ENCODE measurements at places on chromosomes 4 and X. TPM values are rescaled to one million over a fixed set of nuclear protein-coding genes. Genes with fewer than 3 reads are reported as not detected.

DNA sequence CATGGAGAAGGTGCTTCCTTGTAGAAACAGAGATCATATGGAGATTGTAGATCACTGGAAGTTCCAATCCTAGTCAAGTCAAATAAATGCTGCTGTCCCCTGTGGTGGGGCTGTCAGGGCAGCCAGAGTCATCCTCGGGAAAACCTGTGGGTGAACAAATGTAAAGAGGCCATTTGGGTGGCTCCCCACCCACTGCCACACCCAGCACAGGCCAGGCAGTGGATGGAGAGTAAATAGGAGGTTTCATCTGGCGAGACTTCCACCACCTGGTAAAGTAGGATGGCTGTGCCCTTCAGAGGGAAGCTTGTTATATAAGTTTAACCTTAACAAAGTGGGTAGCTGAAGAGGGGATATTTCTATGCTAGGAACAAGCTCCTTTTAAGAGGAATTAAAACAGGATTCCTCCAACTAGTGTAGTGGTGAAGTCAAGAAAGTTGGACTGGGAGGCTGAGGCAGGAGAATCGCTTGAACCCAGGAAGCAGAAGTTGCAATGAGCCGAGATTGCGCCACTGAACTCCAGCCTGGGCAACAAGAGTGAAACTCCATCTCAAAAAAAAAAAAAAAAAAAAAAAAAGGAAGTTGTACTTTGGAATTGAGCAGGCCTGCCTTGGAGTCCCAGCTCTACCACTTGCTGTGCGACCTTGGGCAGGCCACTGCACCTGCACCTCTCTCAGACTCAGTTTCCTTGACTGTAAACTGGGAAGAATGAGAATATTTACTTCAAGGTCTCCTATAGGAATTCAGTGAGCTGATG lies 273.7 kb downstream of the PTTG2 start:
- no peak for DNase-seq

GRCh38 chrX:7134981-7135380 lies 12.5 kb upstream of the STS start:
- no peak for DNase-seq

- DNase-seq: no peak
Observed at GRCh38 chrX:13066391-13066790, 22.0 kb upstream of the FAM9C start.

DNA sequence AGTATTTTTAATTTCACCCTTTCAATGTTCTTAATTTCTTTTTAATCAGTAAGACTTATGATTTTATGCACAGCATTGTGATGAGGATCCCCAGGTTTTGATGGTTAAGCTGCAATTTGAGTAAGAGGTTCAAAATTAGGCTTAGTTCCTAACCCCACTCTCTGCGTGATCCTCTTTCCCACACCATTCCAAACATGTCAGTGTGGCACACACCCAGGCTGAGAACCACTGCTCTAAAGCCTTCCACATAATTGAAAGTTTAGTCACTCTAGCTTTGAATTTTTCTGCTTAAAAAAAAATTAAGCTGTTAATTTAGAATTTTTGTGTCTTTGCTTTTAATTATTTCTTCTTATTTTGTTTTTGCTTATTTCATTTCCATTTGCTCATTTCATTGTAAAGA lies 68.8 kb upstream of the SLC7A11 start:
- no peak for DNase-seq

DNA sequence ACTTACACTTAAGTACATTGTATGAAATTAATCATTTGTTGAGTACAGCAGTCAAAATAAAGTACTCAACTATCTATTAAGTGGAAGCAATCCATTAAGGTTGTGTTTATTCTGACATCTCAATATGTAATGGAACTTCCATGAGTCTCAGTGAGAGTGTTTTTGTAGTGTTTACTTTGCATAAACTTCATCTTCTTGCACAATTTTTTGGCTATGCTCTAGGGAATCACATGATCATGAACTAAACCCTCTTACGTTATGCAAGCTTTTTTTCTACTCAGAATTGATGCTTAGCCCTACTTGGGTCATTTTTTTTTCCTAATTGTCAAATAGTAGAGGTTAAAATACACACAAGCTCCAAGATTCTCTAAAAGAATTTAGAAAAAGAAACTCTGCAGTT lies 21.1 kb upstream of the PIGA start:
- DNase-seq: no peak

- DNase-seq: no peak
Observed at GRCh38 chr4:16466581-16466980, 240.3 kb upstream of the TAPT1 start.

- no peak for DNase-seq
Observed at GRCh38 chr4:60759518-60760245, 440.4 kb upstream of the ADGRL3 start.

- DNase-seq: no peak
Observed at GRCh38 chr4:26001413-26001812, 87.4 kb downstream of the SMIM20 start.

- no peak for DNase-seq
Observed at GRCh38 chr4:55337944-55338343, 8.1 kb upstream of the SRD5A3 start.

GRCh38 chr4:41160012-41160789 lies 54.1 kb downstream of the APBB2 start:
- DNase-seq: no peak

- DNase-seq: no peak
Observed at GRCh38 chrX:32126997-32127396, 1055.2 kb upstream of the FTHL17 start.

DNA sequence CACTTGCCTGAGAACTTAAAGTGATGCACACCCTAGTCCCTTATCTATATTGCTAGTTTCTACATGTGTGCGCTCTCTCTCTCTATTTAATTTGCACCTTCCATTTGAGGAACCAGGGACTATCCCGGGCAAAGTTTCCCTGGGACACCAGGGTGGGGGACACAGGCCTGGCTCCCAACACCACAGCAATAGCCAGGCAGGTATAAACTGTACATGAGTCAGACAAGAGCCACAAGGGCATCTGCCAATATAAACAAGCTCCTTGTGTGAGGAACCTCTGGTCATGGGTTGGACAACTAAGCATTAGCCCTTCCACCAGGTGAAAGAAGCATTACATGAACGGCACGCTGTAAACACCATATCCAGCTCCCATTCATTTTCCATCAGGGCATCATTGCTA lies 455.5 kb downstream of the STIM2 start:
- DNase-seq: no peak

GRCh38 chrX:23575281-23575680 lies 92.0 kb upstream of the PRDX4 start:
- DNase-seq: no peak

DNA sequence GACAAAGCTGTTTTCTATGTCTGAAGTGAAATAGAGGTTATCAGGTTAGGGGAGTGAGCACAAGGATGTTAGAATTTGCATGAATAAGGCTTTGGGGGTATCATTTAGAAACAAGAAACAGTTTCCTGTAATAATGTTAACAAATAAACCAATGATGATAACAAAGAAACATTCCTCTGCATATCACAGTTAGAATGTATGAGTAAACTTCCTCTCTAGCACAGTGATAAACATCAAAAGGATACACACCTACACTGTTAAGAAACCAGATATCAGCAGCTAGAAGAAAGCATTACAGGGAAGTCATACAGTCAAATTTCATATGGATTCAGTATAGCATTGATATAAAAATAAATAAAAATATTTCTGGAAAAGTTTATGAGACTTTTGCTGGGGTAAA lies 340.0 kb upstream of the MAGEB16 start:
- no peak for DNase-seq

- DNase-seq: no peak
Observed at GRCh38 chr4:2441393-2442174, 22.8 kb downstream of the CFAP99 start.

GRCh38 chr4:167779864-167780263 lies 312.5 kb upstream of the ANXA10 start:
- DNase-seq: no peak

- no peak for DNase-seq
Observed at GRCh38 chr4:112973750-112974251, 75.7 kb upstream of the ANK2 start.

DNA sequence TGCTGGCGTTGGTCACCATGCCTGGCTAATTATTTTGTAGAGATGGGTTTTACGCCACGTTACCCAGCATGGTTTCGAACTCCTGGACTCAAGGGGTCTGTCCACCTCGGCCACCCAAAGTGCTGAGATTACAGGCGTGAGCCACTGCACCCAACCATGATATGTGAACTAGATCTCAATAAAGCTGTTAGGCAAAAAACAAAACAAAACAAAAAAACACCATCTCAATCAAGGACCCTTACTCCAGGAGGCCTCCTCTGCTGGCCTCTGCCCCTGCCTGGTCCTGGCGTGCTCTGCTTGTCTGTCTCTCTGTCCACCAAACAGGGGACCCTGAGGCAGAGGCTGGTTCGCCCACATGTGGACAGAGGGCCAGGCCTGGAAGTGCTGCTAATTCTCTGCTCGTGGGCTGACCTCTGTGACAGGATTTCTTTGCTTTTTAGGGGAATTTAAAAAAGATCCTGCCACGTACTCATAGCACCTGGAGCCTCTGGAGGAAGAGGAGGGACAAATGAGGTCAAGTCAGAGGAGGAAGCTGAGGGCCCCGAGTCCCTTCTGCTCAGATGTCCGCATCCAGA lies 32.7 kb upstream of the WFS1 start:
- DNase-seq: peak; percentile 38

GRCh38 chr4:84878090-84878489 lies 88.4 kb downstream of the WDFY3 start:
- DNase-seq: no peak

DNA sequence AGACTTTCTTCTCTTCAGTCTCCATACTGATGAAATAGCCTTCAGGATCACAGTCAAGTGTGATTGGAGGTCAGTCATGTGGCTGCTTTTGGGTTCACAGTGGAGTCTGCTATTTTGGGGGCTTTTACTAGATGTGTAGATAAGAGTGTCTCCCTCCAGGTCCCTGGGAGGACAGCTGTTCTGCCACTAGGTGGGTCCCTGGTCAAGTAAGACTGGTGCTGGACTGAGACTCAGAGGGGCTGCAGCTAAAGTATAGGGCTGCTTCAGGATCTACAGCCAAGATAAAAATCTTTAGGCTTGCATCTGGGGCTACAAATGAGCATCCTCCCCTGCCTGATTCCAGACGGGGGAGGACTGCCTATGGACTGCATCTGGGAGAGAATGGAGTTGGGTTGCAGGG lies 200.7 kb upstream of the ANKRD50 start:
- DNase-seq: no peak

DNA sequence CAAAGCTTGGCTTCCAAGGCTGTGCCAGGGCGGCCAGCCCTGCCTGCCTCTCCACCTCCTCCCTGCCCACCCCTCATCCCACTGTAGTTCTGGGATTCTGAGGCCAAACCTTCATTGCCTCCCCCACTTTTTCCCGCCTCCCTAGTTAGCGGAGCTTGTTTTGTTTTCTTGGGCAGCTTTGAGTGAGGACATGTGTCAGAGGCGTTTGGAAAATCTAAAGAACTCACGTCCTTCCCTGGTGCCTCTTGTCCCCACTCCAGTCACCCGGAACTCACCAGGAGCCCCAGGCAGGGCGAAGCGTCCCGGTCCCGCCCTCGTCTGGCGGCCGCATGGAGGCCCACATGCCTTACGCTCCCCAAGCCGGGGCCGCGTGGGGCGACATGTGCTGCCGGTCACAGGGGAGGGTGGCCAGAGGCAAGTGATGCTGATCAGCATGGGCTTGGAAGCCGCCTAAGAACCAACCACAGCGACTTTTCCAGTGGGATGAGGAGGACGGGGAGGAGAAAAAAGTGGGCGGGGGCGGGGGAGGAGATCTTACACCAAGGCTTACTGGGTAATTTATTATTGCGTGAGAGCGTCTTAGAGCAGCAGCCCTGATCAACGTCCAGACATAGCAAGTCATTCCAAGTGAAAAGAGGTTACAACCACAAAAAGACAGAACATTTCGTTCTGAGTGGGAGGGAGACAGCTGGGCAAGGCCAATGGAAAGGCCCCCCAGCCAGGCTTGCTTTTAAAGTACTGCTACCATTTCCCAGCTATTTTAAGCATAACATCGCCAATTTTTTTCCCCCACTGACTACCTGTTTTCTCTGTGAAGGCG lies 48.5 kb downstream of the PRPS1 start:
- peak; percentile 94 for DNase-seq

- no peak for DNase-seq
Observed at GRCh38 chrX:140817943-140818342, 108.4 kb downstream of the LINC00632 start.

GRCh38 chrX:46255046-46255445 lies 290.2 kb downstream of the ZNF674 start:
- no peak for DNase-seq

GRCh38 chr4:101155368-101155767 lies 192.0 kb downstream of the PPP3CA start:
- no peak for DNase-seq

DNA sequence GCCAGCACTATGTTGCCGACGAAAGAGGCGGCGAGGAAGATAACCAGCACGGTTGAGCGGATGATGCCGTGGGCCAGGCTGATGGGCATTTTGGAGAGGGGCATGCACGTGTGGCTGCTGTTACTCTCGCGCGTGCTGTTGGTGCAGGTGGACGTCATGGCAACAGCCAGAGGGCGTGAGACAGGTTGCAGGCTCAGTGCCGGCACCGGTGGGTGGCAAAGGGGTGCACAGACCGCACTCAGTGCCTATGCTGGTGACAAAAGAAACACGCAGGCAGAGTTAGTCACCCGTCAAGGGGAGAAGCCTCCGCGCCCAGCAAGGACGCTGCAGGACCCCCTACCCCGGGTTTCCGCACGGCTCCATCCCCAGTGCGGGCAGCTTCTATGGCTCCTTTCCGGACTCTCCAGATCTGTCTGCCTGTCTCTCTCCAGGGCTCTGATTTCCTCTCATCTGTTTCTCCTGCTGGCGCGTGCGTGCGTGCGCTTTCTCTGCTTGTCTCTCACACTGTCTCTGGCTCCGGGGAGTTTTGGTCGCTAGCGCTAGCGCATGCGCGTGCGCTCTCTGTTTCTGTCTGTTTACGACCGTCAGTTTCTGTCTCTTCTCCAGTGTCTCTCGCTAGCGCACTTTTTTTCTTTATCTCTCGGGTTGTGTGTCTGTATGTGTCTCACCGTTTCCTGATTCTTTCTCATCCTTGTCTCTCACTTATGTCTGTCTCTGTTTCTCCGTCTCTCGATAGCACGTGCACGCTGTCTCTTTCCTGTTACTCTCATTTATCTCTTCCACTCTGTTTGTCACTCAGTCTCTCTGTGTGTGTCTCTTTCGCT lies 2.1 kb downstream of the GPR101 start:
- no peak for DNase-seq

PRSS12 gene
- total RNA-seq: 0.36 TPM

SLITRK2 gene
- total RNA-seq: under 0.01 TPM

GYPB gene
- not detected for total RNA-seq

FGF5 gene
- total RNA-seq: 1.1 TPM

OPHN1 gene
- 11.1 TPM for total RNA-seq

SPANXD gene
- total RNA-seq: not detected

IGFBP7 gene
- 474 TPM for total RNA-seq

STARD8 gene
- total RNA-seq: 8.6 TPM

F9 gene
- total RNA-seq: not detected

LGI2 gene
- 2.5 TPM for total RNA-seq

CABS1 gene
- total RNA-seq: not detected

ADH6 gene
- total RNA-seq: not detected

IDUA gene
- total RNA-seq: 7.9 TPM

Measured in sigmoid colon (tissue), 7 donors.